ENCODE measurements at places on chromosomes 7 and 10.

- peak; percentile 65 for DNase-seq
Observed at GRCh38 chr10:86536294-86536861, 14.8 kb upstream of the WAPL start.

- DNase-seq, result no peak
Observed at GRCh38 chr10:26448292-26448691, 10.2 kb downstream of the APBB1IP start.

DNA sequence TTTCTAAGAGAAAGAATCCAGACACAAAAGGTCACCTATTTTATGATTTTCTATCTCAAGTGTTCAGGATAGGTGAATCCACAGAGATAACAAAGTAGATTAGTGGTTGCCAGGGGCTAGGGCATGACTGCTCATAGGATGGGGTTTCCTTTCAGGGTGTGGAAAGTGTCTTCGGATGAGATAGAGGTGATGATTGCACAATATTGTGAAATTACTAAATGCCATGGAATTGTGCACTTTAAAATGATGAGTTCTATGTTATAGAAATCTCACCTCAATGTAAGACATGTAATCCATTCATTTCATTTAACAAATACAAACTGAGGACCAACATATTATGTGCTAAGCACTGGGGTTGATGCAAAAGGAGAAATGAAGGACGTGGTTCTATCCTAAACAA, 76.4 kb upstream of the GALNT17 start:
- DNase-seq, result no peak

- DNase-seq, result no peak
Observed at GRCh38 chr7:42105554-42106358, 131.3 kb downstream of the GLI3 start.

GRCh38 chr10:128064970-128065580, 61.1 kb downstream of the MKI67 start:
- DNase-seq, result no peak

DNA sequence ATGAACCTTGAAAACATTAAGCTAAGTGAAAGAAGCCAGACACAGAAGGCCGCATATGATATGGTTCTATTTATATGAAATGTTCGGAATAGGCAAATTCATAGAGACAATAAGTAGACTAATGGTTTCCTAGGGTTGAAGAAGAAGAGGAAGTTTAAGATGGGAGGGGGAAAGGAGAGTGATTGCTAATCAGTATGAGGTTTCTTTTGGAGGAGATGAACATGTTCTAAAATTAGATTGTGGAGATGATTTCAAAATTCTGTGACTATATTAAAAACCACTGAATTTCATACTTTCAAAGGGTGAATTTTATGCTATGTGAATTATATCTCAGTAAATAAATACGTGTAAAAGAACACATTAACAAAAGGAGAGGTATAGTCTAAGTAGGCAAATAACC, 176.4 kb upstream of the HPS1 start:
- DNase-seq, result no peak

DNA sequence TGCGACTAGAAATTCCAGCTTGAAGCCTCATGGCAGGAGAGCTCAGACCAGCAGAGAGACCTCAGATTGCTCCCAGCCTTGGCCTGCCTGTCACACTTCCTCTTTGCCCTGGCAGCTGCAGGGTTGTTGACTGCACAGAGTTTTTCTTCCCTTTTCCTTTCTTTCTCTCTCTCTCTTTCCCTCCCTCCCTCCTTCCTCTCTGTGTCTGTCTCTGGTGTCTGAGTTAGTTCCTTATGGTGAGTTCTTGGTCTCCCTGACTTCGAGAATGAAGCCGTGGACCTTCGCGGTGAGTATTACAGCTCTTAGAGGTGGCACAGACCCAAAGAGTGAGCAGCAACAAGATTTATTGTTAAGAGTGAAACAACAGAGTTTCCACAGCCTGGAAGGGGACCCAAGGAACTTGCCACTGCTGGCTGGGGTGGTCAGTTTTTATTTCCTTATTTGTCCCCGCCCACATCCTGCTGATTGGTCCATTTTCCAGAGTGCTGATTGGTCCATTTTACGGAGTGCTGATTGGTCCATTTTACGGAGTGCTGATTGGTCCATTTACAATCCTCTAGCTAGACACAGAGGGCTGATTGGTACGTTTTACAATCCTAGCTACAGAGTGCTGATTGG, 266.3 kb downstream of the RPS24 start:
- no peak for DNase-seq

DNA sequence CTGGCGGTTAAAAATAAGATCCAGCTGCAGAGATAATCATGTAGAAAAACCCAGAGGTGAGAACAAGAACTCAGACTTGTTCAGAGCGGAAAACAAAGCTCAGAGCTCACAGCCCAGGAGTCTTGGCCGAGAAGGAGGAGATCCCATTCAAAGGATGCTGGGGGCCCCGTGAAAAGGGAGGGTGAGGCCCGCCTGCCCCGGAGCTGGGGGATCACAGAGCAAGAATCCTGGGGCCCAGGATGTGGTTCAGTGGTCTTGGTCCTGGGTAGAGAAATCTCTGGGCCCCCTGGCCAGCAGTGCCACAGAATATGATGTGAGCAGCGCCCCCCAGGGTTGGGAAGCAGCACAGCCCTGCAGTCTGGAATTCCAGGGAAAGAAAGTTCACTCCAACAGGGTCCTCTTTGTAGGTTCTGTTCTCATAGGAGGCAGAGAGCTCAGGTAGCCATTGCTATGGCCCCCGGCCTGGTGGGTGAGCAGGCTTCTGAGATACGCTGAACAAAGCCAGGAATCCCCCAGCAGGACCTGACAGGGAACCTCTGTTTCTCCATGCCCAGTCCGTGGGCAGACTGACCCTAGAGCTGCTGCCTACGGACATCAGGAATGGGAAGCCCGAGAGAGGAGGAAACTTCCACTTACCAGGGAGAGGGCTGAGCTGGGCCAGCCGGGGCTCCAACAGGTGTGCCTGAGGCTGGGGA, 77.7 kb upstream of the GNA12 start:
- DNase-seq, result no peak

DNA sequence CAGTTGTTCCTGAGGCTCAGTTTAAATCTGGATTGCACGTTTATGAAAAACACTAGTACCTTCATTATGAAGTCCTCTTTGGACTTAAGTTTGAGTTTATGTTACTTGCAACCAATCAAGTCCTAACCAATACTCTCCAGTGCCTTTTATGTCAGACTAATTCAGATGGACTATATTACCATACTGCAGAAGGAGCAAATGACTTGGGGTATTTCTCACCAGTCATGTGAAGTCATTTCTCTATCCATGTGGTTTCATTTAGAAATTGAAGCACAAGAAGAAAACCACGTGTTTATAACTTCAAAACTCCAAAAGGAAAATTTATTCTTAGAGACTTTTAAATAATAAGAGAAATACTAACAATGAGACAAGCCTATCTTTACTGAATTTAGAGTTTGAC, 201.6 kb downstream of the MBL2 start:
- DNase-seq, result no peak

DNA sequence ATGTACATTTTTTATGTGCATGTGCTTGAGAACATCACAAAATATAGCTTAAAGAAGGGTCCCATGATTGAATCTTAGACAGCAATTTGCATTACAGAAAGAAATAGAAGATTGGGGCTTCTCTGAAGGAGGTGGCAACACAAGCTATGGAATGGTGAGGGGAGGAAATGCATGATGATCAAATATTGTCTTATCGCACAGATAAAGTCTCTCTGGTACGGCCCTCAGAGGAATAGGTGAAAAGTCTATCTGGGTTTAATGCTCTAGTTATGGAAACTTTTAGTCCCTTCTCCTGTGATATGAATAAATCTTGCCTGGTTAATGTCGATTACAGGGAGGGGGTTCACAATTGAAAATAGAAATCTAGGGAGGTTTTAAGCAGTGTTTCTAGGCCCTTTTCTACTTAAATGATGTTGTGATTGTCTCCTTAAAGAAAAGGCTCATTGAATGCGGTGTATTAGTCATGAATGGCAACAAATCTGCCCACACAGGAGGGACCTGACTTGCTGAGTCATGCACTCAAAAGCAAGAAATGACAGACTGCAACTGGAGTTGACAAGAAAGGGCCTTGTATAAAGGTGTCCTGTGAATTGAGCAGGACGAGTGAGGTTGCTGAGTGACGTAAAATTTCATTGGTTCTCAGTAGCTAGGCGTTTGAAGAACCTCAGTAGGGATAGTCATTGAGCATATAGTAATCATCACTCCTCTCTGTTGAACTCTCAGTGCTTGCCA, 133.4 kb upstream of the CSTF2T start:
- no peak for DNase-seq

GRCh38 chr10:49136525-49136924, 2.7 kb upstream of the FAM170B start:
- DNase-seq, result no peak

- DNase-seq, result no peak
Observed at GRCh38 chr7:138144958-138145357, 68.7 kb downstream of the AKR1D1 start.

- no peak for DNase-seq
Observed at GRCh38 chr7:110388457-110388856, 702.5 kb upstream of the LRRN3 start.

- no peak for DNase-seq
Observed at GRCh38 chr7:139820089-139820488, 9.0 kb upstream of the TBXAS1 start.

DNA sequence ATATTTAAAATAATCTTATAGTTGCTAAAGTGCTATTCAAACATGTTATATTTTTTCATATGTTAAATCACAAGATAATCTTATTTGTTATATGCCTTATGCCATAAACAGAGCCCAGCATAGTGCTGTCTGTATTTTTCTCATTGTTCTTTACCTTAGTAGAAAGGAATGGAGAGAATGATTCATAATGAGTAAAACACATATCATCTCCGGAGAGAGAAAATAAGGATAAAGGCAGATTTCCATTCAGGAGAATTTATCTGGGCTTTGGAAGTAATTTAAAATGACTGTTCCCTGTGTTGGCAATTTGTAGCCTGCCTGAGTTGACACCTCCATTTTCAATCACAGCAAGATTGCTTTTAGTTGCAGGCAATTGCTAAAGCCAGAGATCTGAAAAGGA, 30.2 kb downstream of the CHN2 start:
- DNase-seq, result no peak

- no peak for DNase-seq
Observed at GRCh38 chr10:22363305-22363704, 18.0 kb downstream of the SPAG6 start.

DNA sequence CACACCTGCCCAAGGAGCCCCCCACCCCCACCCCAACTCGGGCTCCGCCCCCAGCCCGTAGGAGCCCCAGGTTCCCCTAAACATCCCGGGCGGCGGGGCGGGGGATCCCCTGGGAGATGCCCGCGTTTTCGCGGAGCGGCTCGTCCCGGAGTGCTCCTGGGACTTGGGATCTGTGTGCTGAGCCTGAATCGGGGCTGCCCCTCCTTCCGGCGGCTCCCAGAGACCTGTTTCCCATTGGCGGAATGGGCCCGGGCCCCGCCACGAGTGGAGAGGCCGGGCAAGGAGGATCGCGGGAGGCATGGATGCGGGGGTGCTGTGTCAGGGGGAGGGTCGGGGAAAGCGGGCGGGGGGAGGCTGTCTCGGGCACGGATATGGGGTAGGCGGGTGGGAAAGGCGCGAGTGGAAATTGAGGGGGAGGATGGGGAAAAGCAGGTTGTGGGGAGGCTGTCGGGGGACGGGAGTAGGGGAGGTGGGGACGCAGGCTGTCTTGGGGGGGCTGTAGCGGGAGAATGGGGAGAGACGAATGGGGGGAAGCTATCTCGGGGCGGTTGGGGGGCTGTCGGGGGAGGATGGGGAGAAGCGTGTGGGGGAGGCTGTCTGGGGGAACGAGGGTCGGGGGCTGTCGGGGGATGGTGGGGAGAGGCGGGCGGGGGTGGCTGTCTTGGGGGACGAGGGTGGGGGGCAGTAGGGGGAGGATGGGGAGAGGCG, 572 bp upstream of the BHLHA15 start:
- DNase-seq, result peak; percentile 20

- peak; percentile 79 for DNase-seq
Observed at GRCh38 chr7:6637544-6638229, 569 bp downstream of the ZNF316 start.

DNA sequence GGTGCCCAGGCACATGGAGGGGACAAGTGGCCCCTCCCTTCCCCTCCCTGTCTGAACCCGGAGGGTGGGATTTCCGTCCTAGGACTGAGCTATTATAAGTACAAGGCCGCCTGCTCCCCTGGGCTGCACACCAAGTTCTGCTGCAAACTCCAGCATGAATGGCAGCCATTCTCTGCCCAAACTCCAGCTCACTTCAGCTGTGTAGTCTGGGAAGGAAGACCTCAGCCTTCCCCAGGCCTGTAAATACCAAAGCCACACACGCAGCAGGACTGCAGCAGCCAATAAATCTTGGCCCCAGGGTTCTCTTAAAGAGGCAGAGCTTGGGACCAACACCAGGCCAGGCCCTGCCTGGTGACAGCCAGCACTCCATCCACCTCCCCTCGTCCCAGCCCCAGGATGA, 291.3 kb upstream of the ZMIZ1 start:
- DNase-seq, result no peak

GRCh38 chr7:141317033-141317585, 234.1 kb upstream of the AGK start:
- DNase-seq, result no peak

DNA sequence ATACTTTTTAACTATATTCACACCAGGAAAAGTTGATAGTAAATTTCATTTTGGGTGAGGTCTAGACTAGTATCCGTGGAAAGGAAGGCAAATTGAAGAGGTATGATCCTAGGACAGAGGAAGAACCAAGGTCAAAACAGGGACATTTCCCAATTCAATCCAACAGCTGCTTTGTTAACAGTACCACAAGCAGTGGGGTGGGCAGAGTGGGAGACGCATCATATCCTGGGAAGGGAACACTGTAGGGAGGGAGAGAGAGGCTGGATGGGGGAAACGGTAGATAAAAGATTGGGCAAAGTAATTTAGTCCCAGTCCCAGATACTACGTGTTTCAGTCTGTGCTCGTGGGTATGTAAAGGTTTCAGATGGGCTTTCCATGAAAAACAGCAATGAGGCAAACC, 9.2 kb upstream of the FAS start:
- no peak for DNase-seq
